AG04450 (cell line): ENCODE measurements at places on chromosomes 2 and 18.

GRCh38 chr2:178775975-178776374, 31.2 kb downstream of the TTN start:
- no peak for DNase-seq

- no peak for DNase-seq
Observed at GRCh38 chr2:108534584-108535356, 500 bp downstream of the LIMS1 start.

DNA sequence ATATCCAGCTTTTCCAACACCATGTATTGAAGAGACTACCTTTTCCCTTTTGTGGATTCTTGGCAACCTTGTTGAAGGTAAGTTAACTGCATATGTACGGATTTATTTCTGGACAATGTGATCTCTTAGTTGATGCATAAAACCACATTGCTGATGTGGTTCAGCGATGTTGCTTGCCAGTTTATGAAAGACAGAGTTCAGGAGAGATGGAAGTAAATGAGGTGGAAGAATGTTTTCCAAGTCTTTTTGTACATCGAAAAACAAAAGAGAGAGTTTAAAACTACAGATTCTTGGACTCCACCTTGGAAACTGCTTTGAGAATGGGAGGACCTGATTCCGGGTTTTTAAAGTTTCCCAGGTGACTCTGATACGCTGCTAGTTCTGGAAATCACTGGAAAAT, 43.8 kb downstream of the MOB4 start:
- no peak for DNase-seq

DNA sequence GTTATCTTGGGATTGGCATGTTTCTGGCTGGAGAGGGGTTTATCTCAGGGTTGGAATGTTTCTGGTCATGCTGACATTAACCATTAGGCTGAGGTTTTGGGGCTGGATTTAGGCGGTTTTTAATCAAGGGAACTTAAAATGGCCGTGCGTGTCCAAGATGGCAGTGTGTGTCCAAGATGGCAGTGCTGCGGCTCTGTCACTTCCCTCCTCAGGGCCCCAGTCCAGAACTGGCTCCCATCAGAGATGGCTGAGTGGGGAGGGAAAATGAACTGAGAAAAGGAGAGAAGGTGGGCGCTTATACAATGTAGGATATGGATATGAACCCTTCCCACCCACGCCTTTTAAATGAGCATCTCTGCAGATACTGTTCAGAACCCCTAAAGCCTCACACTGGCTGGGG, 175.5 kb upstream of the MYT1L start:
- no peak for DNase-seq

DNA sequence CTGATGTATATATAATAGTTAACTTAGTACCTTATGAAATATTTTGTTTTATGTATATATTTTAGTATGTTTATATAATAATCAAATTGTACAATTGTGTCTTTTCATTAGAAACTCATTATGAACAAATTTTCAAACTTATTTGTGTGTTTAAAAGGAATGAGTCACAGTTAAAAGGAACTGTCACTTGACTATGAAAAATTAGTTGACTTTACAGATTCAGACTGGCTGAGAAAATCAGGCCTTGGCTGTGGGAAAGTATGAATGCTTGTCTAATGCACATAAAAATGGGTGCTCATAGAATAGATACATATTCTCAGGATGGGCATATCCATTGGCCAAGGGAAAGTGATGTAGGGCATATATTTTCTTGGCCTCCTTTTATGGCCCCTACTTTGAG, 576.8 kb downstream of the SATB2 start:
- DNase-seq: no peak

GRCh38 chr18:51191128-51191717, 6.3 kb downstream of the MEX3C start:
- DNase-seq: no peak

GRCh38 chr2:190093793-190094192, 31.3 kb upstream of the MSTN start:
- peak; percentile 2 for DNase-seq

- no peak for DNase-seq
Observed at GRCh38 chr2:212961255-212961654, 190.2 kb downstream of the IKZF2 start.

- no peak for DNase-seq
Observed at GRCh38 chr2:30271301-30271700, 40.0 kb downstream of the LBH start.

GRCh38 chr18:28178720-28179119, 1.8 kb upstream of the CDH2 start:
- DNase-seq: no peak

- DNase-seq: no peak
Observed at GRCh38 chr18:54856105-54856646, 27.9 kb downstream of the RAB27B start.

GRCh38 chr2:148593421-148593820, 51.1 kb upstream of the EPC2 start:
- no peak for DNase-seq

DNA sequence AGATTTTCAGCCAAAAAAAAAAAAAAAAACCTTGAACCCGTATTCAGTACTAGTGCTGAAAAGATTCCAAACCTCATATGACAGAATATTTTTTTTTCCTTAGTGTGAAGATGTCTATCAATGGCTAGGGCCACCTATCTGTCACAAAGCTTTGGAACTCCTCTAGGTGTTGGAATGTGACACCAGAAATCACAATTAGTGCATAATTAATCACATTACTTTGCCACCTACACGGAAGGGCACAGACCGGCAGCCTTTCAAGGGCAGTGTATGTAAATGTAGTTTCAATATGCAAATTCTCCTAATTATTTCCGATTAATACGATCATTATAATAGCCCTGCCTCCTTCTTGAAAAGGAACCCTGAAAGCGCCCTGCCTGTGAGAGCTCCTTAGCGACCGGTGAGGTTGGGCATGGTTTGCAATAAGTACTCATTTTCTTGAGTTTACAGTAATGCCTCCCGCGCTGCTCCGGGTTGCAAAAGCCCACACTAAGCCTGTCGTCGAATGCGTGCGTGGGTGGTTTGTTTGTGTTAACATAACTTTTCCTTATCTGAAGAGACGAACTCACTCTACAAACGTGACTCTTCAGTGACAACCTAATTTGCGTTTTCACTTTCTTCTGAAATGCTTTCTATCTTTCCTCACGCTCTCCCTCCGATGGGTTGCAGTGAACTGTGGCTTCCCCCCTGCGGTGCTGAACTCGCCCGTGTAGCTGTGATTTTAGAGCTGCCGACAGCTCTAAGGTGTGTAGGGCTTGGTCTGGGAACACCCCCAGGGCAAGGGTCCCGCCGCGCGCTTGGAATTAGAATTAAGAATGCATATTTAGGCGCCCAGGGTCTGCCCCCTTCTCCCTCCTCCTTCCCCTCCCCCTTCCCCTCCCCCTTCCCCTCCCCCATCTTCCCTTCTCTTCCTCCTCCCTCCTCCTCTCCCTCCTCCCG, 765 bp upstream of the ID2 start:
- peak; percentile 65 for DNase-seq

- DNase-seq: no peak
Observed at GRCh38 chr2:54639609-54640008, 83.9 kb upstream of the EML6 start.

- peak; percentile 24 for DNase-seq
Observed at GRCh38 chr2:38277245-38278116, 99.6 kb downstream of the ATL2 start.

DNA sequence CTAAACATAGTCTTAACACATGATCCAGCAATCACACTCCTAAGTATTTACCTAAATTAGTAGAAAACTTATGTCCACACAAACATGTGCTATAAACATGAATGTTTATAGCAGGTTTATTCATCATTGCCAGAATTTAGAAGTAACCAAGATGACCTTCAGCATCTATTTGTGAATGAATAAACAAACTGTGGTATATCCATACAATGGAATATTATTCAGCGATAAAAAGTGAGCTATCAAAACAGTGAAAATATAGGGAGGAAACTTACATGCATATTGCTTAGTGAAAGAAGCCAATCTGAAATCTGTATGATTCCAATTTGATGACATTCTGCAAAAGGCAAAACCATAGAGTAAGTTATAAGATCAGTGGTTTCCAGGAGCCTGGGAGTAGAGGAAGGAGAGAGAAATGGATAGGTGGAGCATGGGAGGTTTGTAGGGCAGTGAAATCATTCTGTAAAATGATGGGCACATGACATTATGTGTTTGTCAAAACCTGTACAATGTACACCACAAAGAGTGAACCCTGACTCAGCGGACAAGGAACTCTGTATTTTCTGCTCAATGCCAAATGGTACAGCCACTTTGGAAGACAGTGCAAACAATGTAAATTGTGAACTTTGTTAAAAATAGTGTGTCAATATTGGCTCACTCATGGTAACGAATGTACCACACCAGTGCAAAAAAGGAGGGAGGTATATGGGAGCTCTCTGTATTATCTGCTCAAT, 61.9 kb upstream of the IGFBP2 start:
- DNase-seq: no peak

GRCh38 chr2:61585383-61585782, 47.2 kb upstream of the XPO1 start:
- DNase-seq: no peak

GRCh38 chr2:150532020-150532419, 44.6 kb upstream of the RND3 start:
- DNase-seq: no peak

GRCh38 chr18:74342416-74343043, 26.9 kb downstream of the C18orf63 start:
- DNase-seq: peak; percentile 16

DNA sequence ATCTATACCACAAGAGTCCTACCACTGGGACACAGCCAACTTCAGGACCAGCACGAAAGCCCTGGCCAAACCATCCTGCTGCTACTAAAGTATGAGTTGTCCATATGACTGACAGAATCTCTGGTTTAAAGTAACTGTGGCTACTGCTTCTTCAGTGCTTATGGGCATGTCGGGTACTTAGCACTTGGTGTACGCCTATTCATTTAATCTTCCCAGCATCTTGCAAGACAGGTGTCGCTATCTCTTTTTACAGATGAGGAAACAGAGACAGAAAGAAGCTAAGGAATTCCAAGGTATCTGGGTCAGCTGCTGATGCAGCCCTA, 203.4 kb upstream of the ID2 start:
- DNase-seq: no peak

- DNase-seq: no peak
Observed at GRCh38 chr2:205909184-205909572, 176.8 kb downstream of the INO80D start.
